GM23338 (cell line): ENCODE measurements at places on chromosomes 4 and X.

- H3K27ac ChIP-seq = peak overlapping the region; percentile 100
- H3K36me3 ChIP-seq = no peaks in the 10 kb centered on the region
- 0 out of 2 replicates have a peak, but pooled peaks cover 8% of the 10 kb centered on the region for H3K4me1 ChIP-seq
- peak overlapping the region; percentile 80 for H3K4me3 ChIP-seq
Measured at GRCh38 chrX:123960956-123961267, 594 bp upstream of the STAG2 start.

DNA sequence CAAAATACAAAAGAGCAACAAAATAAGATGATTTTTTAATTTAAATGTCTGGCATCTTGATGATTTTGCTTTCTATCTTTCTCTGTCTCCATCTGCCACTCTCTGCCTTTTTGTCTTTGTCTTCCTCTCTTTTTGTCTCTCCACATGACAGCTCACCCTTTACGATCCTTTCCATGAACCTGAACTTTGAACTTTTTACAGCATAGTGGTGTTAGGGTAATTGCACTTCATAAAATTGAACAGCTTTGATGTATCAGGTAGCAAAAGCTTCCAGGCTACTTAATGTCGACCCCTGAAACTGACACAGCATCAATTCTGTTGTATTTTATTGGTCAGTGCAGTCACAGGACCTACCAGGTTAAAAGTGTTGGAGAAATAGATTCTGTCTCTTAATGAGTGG, 1517.0 kb downstream of the ADGRL3 start:
- DNase-seq = no peak
- no peak overlapping the region for H3K4me3 ChIP-seq
- H3K27me3 ChIP-seq = no peaks in the 10 kb centered on the region
- no peak overlapping the region for H3K27ac ChIP-seq
- no peaks in the 10 kb centered on the region for H3K36me3 ChIP-seq
- H3K4me1 ChIP-seq = no peaks in the 10 kb centered on the region

DNA sequence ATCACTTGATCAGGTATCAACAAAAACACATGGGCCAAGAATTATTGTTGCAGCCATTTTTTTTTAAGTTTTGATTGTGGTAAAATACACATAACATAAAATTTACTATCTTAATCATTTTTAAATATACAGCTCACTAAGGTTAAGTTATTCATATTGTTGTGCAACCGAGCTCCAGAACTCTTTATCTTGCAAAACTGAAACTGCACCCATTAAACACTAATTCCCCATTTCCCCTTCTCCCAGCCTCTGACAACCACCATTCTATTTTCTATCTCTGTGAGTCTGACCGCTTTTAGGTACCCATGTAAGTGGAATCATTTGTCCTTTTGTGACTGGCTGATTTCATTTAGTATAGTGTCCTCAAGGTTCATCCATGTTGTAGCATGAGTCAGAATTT, 126.2 kb upstream of the NDP start:
- no peaks in the 10 kb centered on the region for H3K4me1 ChIP-seq
- no peak overlapping the region for H3K27ac ChIP-seq
- DNase-seq = no peak
- no peak overlapping the region for H3K4me3 ChIP-seq
- H3K36me3 ChIP-seq = no peaks in the 10 kb centered on the region

GRCh38 chrX:74613370-74614092, 893 bp downstream of the RLIM start:
- peak overlapping the region; percentile 82 for H3K4me3 ChIP-seq
- DNase-seq = peak; percentile 19
- H3K27ac ChIP-seq = peak overlapping the region; percentile 96
- no peaks in the 10 kb centered on the region for H3K36me3 ChIP-seq
- peaks cover 10% of the 10 kb centered on the region; the same call in 1 of the 2 replicates for H3K4me1 ChIP-seq

DNA sequence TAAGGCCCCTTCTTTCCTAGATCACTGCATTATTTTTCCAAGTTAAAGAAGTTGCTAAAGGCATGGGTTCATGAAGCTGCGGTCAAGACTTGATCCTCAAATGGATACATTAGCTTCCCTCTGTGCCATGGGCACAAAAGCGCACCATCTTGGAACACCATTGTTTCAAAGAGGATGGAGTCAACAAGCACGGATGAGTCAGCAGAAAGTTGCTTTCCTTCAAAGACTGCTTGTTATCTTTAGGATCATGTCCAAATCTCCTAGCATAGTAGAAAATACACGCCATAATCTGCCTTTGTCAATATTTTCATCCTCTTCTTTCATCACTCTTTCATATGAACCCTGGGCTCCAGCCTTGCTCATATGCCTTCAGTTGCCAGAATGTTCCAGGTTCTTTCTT, 226.8 kb upstream of the GATB start:
- no peaks in the 10 kb centered on the region for H3K36me3 ChIP-seq
- H3K27me3 ChIP-seq = no peaks in the 10 kb centered on the region
- H3K4me3 ChIP-seq = no peak overlapping the region

DNA sequence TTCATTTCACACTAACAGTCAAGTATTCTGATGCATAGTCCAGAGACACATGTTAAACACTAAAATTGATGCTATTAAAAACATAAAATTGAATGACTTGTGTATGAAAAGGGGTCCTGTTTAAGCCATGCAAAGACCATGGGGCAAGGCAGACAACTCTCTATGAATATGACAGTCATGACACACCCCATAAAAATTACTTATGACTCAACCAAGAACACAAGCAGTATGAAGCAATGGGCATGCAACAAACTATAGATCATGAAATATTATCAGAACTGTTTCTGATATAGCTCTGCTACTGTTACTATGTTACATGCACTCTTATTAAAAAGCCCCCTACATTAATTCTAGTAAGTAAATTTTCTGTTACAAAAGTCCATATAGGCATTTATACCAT, 57.5 kb upstream of the ZCCHC13 start:
- H3K27ac ChIP-seq = no peak overlapping the region
- H3K27me3 ChIP-seq = no peaks in the 10 kb centered on the region
- H3K4me1 ChIP-seq = peaks cover 23% of the 10 kb centered on the region

- no peak overlapping the region for H3K4me3 ChIP-seq
- no peaks in the 10 kb centered on the region for H3K4me1 ChIP-seq
- peak; percentile 27 for DNase-seq
- H3K36me3 ChIP-seq = no peaks in the 10 kb centered on the region
- no peak overlapping the region for H3K27ac ChIP-seq
- H3K27me3 ChIP-seq = no peaks in the 10 kb centered on the region
Measured at GRCh38 chr4:171186700-171187099, 626.5 kb upstream of the GALNTL6 start.

DNA sequence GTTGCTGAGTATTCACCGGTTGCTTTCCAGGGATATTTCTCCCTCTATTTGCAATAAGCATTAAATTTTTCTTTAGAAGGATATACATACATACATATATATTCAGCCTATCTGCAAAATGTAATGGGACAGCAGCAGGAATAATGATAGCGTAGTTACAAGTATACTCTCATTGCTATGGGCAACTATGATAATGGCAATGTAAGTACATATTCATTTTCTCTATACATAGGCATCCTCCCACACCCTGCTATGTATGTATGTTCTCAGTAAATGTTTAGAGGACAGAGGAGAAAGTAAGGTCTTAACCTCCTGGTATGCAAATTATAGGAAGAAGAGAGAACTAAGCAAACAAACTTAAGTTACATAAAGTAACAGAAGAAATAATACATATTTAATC, 19.7 kb upstream of the MAB21L2 start:
- no peaks in the 10 kb centered on the region; the same call in 1 of the 2 replicates for H3K36me3 ChIP-seq
- no peaks in the 10 kb centered on the region for H3K4me1 ChIP-seq
- H3K27ac ChIP-seq = no peak overlapping the region
- DNase-seq = no peak

DNA sequence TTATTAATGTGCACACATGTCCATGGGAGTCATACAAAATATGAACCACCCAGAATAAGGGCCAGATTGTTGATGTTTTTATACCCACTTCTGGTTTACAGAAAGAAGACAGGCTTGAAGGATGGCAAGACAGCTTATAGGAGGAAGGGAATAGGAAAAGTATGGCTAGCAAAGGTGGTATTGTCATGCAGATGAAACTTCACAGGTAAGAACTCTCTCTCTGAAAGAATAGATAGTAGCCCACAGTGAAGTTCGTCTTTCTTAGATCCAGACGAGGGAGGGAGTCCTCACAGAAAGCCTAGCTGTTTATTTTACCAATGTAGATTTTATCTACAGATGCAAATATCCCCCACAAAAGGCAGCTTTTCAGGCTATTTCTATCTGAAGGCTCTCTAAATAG, 43.7 kb upstream of the SPIN4 start:
- no peaks in the 10 kb centered on the region for H3K36me3 ChIP-seq
- H3K4me3 ChIP-seq = no peak overlapping the region
- peak; percentile 47 for DNase-seq
- H3K27me3 ChIP-seq = no peaks in the 10 kb centered on the region

DNA sequence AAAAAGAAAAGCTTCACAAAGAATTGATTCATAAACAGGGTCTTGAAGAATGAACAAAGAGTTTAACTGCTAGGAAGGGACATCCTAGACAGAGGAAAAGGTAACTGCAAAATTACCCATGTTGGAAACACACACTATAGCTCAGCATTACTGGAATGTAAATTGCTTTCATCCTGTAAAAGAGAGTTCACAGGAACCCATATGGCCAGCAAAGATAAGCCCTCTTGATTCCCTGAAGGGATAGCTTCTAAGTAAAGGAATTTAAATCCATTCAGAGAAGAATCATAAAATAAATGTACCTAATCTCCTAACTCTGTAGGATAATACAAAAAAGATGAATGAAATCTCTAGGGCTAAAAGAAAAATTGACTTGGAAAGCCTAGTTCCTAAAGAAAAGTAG, 107.1 kb upstream of the INTU start:
- no peak overlapping the region for H3K4me3 ChIP-seq
- 0 out of 2 replicates have a peak, but pooled peaks cover 2% of the 10 kb centered on the region for H3K4me1 ChIP-seq
- no peak for DNase-seq
- H3K36me3 ChIP-seq = no peaks in the 10 kb centered on the region; the same call in 1 of the 2 replicates
- no peaks in the 10 kb centered on the region for H3K27me3 ChIP-seq

GRCh38 chrX:132631579-132632232, 142.9 kb upstream of the MBNL3 start:
- H3K4me3 ChIP-seq = no peak overlapping the region
- DNase-seq = peak; percentile 39
- H3K27me3 ChIP-seq = no peaks in the 10 kb centered on the region
- no peaks in the 10 kb centered on the region for H3K4me1 ChIP-seq

GRCh38 chr4:19051831-19052230, 1030.3 kb upstream of the LCORL start:
- no peaks in the 10 kb centered on the region for H3K27me3 ChIP-seq
- DNase-seq = peak; percentile 9

GRCh38 chr4:25165916-25166315, 5.7 kb upstream of the SEPSECS start:
- no peak overlapping the region for H3K4me3 ChIP-seq
- H3K4me1 ChIP-seq = no peaks in the 10 kb centered on the region; the same call in 1 of the 2 replicates
- no peak overlapping the region for H3K27ac ChIP-seq
- DNase-seq = no peak

DNA sequence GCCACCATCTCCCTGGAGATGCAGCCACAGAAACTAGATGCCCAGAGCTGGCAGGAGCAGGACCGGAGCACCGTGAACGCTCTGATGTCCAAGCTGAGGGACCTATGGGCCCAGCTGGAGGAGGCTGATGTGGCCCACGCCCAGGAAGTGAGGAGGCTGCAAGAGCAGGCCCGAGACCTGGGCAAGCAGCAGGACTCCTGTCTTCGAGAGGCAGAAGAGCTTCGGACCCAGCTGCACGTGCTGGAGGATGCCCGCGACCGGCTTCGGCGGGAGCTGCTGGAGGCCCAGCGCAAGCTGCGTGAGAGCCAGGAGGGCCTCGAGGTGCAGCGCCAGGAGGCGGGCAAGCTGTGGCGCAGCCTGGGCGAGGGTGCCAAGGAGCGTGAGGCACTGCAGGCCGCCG, 14.2 kb downstream of the SMIM10L2A start:
- no peak for DNase-seq
- no peak overlapping the region for H3K27ac ChIP-seq
- H3K4me1 ChIP-seq = no peaks in the 10 kb centered on the region
- H3K36me3 ChIP-seq = no peaks in the 10 kb centered on the region
- H3K4me3 ChIP-seq = no peak overlapping the region
- no peaks in the 10 kb centered on the region for H3K27me3 ChIP-seq

DNA sequence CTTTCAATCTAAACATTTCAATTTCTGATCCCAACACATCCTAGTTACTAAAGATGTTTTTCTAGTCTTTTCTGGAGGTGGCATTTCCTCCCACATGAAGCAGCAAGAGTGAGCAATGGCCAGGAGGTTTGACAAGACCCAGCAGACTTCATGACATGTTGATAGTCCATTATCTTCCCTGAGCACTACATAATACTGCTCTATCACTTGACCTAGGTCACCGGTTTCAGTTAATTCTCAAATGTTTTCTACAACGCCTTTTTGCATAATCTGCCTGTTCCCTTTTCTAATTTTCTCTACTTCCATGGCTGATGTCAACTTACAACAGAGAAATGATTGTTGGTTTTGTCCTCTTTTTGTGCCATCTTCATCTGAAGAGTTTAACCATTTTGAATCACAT, 62.0 kb upstream of the GPRIN3 start:
- no peaks in the 10 kb centered on the region for H3K27me3 ChIP-seq
- no peak overlapping the region for H3K27ac ChIP-seq
- 0 out of 2 replicates have a peak, but pooled peaks cover 4% of the 10 kb centered on the region for H3K4me1 ChIP-seq

DNA sequence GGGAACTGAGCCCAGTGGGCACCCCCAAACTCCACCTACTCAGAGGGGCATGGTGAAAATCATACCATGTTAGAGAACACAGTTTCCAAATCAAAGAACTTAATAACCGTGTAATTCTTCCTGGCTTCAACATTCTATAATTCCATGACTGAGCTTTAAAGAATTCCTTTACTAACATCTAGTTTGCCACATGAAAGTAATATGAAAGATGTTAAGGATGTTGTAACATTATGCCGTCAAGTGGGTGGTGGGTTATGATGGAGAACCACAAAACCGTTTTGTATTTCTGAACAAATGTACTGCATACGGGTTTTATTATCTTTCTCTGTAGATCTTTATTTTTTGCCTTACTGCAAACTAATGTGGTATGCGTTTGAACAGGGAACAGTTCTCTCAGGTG, 549.0 kb upstream of the MAGEB2 start:
- no peak for DNase-seq
- no peak overlapping the region for H3K27ac ChIP-seq
- no peaks in the 10 kb centered on the region for H3K27me3 ChIP-seq
- no peaks in the 10 kb centered on the region for H3K4me1 ChIP-seq

- no peak for DNase-seq
- H3K27me3 ChIP-seq = no peaks in the 10 kb centered on the region
- no peaks in the 10 kb centered on the region for H3K36me3 ChIP-seq
- peaks cover 44% of the 10 kb centered on the region for H3K4me1 ChIP-seq
Measured at GRCh38 chr4:16857425-16857824, 41.0 kb downstream of the LDB2 start.
